Esophagus mucosa (tissue), 1 donor: ENCODE measurements at places on chromosomes 2 and 18. TPM values are rescaled to one million over a fixed set of nuclear protein-coding genes. Genes with fewer than 3 reads are reported as not detected.
A peak's percentile ranks its signal among the peaks of the same experiment; 100 is the strongest.

Gene POU3F3
- not detected for total RNA-seq

Gene ANKRD62
- total RNA-seq, result 0.48 TPM

Gene RFTN2
- 1.5 TPM for total RNA-seq

Gene CPLX4
- not detected for total RNA-seq

Gene HRH4
- total RNA-seq, result 0.28 TPM

Gene MC5R
- total RNA-seq, result 0.28 TPM

Gene ELOA2
- not detected for total RNA-seq

Gene ZNF396
- 0.80 TPM for total RNA-seq

Gene FAM110C
- total RNA-seq, result 44.3 TPM

DNA sequence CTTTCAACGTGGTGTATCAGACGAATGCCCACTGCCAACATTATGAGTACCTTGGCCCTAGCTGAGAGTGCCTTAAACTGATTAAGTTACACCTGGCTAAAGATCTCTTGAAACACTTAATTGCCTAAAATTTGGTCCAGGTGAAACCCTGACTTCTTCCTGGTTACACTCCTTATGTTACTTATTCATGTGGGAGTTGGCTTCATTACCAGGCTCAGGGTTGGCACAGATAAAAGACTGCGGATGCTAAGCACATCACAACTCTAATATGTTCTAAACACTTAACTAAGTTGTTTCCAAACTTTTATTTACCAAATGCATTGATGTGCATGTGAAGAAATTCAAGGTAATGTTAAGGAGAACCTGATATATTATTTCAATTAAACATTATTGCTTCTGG lies 298.9 kb downstream of the TCF4 start:
- ATAC-seq, result no peak

DNA sequence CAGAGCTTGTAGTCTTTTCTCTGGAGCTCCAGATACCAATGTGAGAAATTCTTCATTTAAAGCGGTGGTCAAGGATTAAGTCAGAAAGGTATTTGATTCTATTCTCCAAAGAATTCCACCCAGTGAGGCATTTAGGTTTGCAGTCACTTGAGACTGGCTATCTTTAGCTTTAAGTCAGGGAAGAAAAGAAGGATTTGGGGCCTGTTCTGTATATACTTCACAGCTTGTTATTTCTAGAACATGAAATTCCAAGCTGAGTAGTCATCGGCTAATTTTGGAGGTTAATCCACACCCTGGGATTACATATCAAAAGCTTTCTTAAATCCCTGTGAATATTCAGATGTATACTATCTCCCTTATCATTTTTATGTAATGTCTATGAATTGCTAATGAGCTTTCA lies 39.4 kb downstream of the MYOM1 start:
- peak; percentile 48 for ATAC-seq

GRCh38 chr18:62187543-62188510 lies 772 bp downstream of the RELCH start:
- ATAC-seq, result peak; percentile 12

GRCh38 chr2:213068676-213069359 lies 82.6 kb downstream of the IKZF2 start:
- ATAC-seq, result no peak

GRCh38 chr18:32480581-32480980 lies 9.9 kb upstream of the GAREM1 start:
- no peak for ATAC-seq

- no peak for ATAC-seq
Observed at GRCh38 chr2:46545015-46545839, 65.9 kb downstream of the TMEM247 start.

GRCh38 chr2:50014168-50014567 lies 859.9 kb upstream of the FSHR start:
- no peak for ATAC-seq

GRCh38 chr2:43941966-43942365 lies 53.8 kb downstream of the LRPPRC start:
- no peak for ATAC-seq

- no peak for ATAC-seq
Observed at GRCh38 chr18:8242151-8242696, 367.0 kb upstream of the RAB12 start.

- ATAC-seq, result no peak
Observed at GRCh38 chr2:47849368-47849767, 56.9 kb downstream of the FBXO11 start.

DNA sequence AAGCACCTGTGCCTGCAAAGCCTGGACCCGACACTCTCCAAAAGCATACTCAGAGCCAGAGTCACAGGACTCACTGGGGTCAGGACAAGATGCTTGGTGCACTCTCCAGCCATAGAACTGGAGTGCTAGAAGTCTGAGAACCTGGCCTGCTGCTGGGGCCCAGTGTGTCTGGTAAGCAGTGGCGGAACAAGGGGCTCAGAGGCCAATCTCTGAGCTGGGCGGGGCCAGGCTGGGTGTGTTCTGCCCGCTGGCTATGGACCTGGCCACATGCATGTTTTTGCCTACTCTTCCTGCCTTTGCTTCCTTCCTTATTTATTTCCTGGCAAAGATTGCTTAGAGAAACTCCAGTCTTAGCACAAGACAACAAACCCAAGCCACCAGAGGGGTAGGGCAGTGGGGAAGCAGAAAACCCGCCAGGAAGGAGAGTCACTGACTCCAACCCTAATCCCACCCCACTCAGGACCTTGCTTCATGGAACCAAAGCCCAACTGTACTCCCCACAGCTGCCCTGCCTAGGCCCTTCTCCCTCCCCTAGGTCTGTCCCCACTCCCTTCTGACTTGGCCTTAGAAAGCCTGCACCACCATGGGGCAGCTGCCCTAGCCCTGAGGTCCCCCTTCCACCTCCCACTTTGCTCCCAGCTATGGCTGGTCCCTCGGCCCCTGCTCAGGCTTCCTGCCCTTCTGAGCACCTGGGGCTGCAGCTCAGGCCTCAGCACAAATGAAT lies 315.5 kb downstream of the CELF4 start:
- ATAC-seq, result no peak

GRCh38 chr18:31487246-31488015 lies 10.5 kb upstream of the DSG2 start:
- peak; percentile 76 for ATAC-seq

DNA sequence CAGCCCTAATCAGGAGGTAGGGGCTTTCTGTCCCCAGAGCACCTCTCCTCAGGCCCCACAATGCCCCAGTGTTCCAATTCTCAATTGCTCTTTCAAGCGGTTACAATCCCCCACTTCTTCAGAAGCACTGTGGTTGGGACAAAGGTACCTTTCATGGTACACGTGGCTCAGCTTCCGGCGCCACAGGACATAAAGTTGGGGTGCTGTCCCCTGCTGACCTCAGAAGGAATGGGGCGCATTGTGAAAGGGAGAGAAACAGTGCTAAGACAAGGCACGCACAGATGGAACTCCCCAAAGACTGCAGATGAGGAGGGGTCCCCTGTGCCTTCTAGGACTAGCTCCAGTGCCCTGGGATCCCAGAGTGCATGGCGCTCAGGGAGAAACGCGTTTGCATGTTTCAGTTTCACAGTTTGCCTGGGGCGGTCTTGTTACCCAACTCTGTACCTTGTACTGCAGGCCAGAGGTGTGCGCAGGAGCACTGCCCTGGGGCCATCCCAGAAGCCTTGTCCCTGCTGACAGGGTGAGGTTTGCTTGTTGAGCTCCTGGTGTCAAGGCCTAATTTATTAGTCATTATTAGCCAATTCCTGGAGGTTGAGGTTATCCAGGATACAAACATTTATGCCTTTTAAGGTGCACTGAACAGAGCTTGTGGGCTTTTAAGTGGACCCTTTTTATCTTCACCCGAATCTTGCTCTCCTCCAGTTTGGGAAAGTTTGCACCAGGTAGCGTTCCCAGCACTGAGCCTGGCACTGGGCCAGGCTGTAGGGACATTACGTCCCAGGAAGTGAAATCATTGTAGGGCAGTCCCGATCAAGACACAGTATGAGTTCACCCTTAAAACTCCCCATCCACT lies 7.6 kb downstream of the CNDP1 start:
- ATAC-seq, result peak; percentile 85

DNA sequence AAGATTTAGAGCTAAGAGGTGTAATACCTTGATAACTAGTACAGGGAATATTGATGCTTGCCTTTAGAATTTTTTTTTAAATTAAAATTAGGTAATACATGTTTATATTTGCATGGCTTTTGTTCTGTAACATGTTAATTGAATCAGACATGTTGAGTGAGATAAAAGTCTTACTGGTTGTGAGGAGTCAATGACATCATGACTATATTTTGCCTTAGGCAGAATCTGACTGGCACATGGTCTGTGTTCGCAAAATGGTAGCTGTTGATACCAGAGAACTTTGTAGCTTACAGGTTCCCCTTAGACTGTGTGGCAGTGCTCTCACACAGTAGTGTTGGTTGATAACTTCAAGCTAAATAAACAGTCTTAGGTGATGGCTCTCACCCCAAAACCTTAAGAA lies 199.7 kb downstream of the PTPRM start:
- no peak for ATAC-seq

DNA sequence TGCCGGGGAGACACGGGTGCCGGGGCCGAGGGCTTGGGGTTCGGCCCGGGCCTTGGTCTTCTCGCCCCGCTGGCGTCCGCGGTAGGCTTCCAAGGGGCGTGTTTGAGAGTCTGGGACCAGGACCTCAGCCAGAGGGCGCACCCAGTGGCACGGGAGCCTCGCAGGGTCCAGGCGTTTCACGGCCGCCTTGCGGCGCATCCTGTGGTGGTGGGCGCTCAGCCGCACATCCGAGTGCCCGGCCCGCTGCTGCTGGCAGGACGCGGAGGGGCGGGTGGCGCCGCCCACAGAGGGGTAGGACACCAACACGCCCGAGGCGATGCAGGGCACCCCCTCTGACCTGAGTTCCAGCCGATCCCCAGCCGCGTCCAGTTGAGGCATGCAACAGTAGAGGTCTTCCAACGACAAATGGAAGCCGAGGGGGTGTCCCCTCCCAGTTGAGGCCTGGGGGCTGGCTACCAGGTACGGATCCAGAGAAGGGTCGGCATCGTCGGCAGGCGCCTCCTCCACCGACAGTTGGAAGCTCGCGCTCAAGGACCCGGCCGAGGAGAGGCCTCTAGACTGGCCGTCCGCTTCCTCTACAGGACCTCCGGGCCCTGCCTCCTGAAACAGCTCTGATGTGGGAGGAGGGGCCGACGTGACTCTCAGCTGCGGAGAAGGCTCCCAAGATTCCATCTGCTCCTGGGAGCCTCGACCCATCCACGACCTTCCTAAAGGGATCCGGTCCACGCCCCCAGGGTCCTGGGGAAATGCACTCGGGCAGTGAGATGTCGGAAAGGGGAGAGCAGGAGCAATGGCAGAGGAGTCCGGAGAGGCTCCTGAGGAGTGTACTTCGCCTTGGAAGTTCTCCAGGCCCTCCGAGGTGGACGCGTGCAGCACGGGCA lies 6.3 kb downstream of the C2orf81 start:
- peak; percentile 51 for ATAC-seq

GRCh38 chr18:1825296-1825695 lies 746.0 kb downstream of the METTL4 start:
- no peak for ATAC-seq

GRCh38 chr2:141015341-141016047 lies 1115.3 kb downstream of the LRP1B start:
- no peak for ATAC-seq

GRCh38 chr18:79260023-79260422 lies 135.7 kb upstream of the NFATC1 start:
- no peak for ATAC-seq
